Ovary (tissue), 10 donors: ENCODE measurements at places on chromosomes 7 and 10.

- DNase-seq: peak; percentile 6
Measured at GRCh38 chr10:43265799-43266721, 805 bp downstream of the RASGEF1A start.

GRCh38 chr7:19327018-19327417 lies 181.8 kb upstream of the FERD3L start:
- DNase-seq: no peak

DNA sequence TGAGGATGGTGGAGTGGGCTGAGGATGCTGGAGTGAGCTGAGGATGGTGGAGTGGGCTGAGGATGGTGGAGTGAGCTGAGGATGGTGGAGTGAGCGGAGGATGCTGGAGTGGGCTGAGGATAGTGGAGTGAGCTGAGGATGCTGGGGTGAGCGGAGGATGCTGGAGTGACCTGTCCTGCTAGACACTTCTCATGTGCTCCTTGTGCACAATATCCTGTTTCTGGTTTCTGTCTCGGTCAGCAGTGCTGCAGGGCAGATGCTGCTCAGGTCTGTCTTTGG lies 29.2 kb downstream of the ANXA8 start:
- DNase-seq: no peak

DNA sequence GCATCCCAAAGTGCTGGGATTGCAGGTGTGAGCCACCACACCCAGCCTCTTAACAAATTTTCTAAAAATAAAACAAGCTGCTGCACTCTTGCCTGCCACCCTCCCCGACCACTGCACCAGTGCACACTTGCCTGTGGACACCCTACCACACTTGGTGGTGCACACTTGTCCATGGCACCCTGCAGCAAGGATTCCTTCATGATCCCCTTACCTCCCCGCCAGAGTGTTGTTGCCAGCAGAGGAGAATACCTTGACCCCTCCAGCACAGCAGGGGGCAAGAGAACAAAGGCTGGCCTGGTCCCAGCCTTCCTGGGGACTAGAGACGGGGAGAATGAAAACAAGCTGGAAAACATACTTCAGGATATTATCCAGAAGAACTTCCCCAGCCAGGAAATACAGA lies 65.9 kb upstream of the KCND2 start:
- no peak for DNase-seq

GRCh38 chr10:96289218-96289910 lies 14.9 kb upstream of the DNTT start:
- DNase-seq: no peak

- DNase-seq: peak; percentile 15
Measured at GRCh38 chr7:137343281-137343841, at the start of gene PTN. Gene PTN, minus strand, starts transcription at chr7:137343733. Its CDS starts 88,760 bp downstream, at chr7:137254973.

DNA sequence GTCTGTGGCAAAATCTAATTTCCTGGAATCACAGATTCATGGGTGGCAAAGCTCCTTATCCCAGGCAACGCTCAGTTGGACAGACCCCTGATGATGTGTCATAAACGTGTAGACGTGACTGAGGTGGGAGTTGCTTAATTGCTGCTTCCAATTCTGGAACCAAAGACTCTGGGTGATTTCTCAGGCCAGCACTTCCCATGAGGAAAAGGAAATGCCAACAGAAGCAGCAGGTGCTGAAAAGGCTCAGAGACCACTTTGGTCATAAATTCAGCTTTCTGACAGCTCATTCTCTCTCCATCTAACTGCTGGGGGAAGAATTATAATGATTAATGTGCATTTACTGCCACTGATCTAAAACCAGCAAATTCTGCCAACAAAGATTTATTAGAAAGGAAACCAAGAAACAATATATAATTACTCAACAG lies 88.7 kb downstream of the OSBPL3 start:
- no peak for DNase-seq
